ENCODE measurements at places on chromosomes 6 and 20. TPM values are rescaled to one million over a fixed set of nuclear protein-coding genes. Genes with fewer than 3 reads are reported as not detected.

Gene TTK
- 0.13 TPM for total RNA-seq

Gene ADGB
- total RNA-seq = not detected

Gene EPPIN
- total RNA-seq = not detected

Gene TSPO2
- not detected for total RNA-seq

Gene ULBP1
- not detected for total RNA-seq

Gene ZNF322
- 15.4 TPM for total RNA-seq

Gene OVOL2
- total RNA-seq = not detected

Gene FAM83C
- total RNA-seq = not detected

Gene CRNKL1
- total RNA-seq = 21.6 TPM
